ENCODE measurements at places on chromosomes 5 and 9. TPM values are rescaled to one million over a fixed set of nuclear protein-coding genes. Genes with fewer than 3 reads are reported as not detected.

Gene QRFP
- total RNA-seq, result not detected

Gene PCDHA2
- total RNA-seq, result not detected

Gene SPINK6
- not detected for total RNA-seq

- no peaks in the 10 kb centered on the region for H3K4me1 ChIP-seq
- no peaks in the 10 kb centered on the region for H3K27me3 ChIP-seq
- H3K36me3 ChIP-seq, result no peaks in the 10 kb centered on the region
Observed at GRCh38 chr9:12972608-12973589, 198.1 kb downstream of the LURAP1L start.

DNA sequence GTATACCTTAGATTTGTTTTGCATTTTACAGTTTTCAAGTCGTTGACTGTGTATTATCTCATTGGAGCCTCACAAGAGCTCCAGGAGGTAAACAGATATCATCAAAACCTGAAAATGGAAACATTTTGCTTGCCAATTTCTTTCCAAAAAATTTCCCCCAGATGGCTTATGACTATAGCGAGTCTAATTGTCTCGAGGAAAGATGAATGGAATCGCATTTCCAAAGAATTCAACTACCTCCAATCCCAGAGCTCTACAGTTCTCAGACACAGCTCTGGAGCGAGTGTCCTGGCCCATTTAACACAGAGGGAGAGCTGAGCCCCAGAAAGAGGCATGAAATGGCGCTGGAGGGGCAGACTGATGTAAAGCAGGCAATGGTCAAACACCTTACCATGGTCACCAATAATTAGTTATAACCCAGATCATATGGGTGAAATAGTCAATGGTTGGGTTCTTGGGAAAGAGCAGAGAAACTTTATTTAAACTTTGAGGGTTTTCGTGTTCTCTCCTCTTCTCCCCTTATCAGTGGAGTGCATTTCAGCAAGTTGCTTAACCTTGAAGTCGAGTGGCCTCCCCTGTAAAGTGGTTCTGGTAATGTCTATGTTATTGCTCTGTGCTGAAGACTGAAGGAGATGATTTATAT is 168.2 kb downstream of the ZDHHC21 start:
- H3K27ac ChIP-seq, result no peak overlapping the region
- no peaks in the 10 kb centered on the region for H3K4me1 ChIP-seq
- no peak for DNase-seq
- H3K27me3 ChIP-seq, result peaks cover 4% of the 10 kb centered on the region
- no peaks in the 10 kb centered on the region for H3K36me3 ChIP-seq

DNA sequence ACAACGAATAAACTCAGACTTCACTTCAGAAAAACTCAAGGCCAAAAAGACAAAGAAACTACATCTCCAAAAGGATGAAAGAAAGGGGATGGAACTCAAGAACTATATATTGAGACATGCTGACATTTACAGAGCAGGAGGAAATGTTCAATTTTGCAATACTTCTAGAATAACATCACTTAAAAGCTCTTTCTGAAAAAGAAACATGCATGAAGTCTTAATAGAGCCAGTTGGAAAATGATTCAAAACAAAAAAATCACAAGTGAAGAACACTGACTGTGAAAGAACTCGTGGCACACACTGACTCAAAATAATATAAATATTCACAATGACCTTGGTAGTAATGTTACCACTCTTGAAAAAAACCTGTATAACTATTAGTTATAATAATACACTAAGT is 267.8 kb upstream of the NREP start:
- peaks cover 5% of the 10 kb centered on the region for H3K27me3 ChIP-seq
- no peak overlapping the region for H3K4me3 ChIP-seq
- H3K4me1 ChIP-seq, result no peaks in the 10 kb centered on the region
- H3K36me3 ChIP-seq, result no peaks in the 10 kb centered on the region

GRCh38 chr5:91174396-91174795 is 208.7 kb downstream of the ARRDC3 start:
- H3K4me1 ChIP-seq, result peaks cover 21% of the 10 kb centered on the region
- H3K4me3 ChIP-seq, result no peak overlapping the region
- H3K36me3 ChIP-seq, result no peaks in the 10 kb centered on the region
- peaks cover 3% of the 10 kb centered on the region for H3K27me3 ChIP-seq
- no peak for DNase-seq

DNA sequence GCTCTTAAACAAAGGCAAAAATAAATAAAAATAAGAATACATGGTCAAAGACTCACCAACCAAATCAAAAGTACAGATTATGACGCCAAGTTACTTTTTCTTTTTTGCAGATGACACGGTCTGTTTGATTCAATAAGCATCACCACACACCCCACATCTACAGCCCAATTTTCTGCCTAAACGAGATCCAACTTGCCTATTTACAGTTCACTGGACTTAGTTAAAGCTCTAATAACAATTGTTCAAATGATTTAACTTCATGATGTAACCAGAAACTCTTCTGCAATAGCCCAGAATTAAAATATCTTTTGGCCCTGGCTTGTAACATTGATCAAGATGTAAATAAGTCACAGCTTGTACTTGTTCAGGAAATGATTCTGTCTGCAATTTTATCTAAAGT is 590.3 kb upstream of the C9orf72 start:
- no peaks in the 10 kb centered on the region for H3K36me3 ChIP-seq
- H3K4me3 ChIP-seq, result no peak overlapping the region
- no peak for DNase-seq
- H3K27me3 ChIP-seq, result no peaks in the 10 kb centered on the region
- H3K4me1 ChIP-seq, result no peaks in the 10 kb centered on the region

DNA sequence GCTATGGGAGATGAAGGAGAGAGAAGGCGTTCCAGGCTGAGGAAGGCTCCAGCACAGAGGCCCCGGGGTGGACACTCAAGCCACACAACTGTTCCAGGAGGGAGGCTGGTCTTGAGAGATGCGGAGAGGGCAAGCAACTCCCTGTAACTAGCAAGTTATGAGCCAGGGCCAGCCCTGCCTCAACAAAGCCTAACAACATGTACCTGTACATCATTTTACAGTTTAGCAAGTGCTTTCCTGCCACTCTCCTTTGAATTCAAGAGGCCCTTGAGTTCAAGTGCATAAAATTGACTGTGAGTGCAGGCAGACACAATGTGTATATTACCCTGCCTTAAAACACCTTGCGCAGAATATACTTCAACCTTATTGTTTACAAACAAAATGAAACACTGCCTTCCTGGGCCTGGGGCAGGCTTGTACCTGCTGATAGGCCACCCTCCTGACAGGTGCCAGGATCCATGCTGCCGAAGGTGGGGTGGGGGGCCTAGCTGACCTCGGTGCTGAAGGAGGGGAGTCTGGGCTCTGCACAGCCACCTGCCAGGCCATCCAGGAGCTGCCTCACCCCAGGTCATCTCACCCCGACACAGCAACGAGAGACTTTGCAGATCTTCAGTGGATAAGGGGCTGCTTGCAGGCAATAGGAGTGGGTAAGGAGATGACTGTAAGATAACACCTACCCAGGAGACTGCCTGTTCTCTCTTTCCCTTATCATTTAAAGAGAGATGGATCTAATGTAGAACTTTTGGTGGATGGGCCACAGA is 80.0 kb downstream of the PPARGC1B start:
- no peaks in the 10 kb centered on the region for H3K4me1 ChIP-seq
- no peaks in the 10 kb centered on the region for H3K36me3 ChIP-seq
- no peaks in the 10 kb centered on the region for H3K27me3 ChIP-seq
- DNase-seq, result no peak

GRCh38 chr5:162429142-162429541 is 361.6 kb downstream of the GABRG2 start:
- no peak overlapping the region for H3K4me3 ChIP-seq
- H3K36me3 ChIP-seq, result no peaks in the 10 kb centered on the region
- H3K27me3 ChIP-seq, result no peaks in the 10 kb centered on the region
- no peaks in the 10 kb centered on the region for H3K4me1 ChIP-seq
- no peak for DNase-seq

GRCh38 chr5:150576449-150576949 is 64.0 kb upstream of the SYNPO start:
- no peaks in the 10 kb centered on the region for H3K36me3 ChIP-seq
- H3K4me1 ChIP-seq, result no peaks in the 10 kb centered on the region
- H3K27ac ChIP-seq, result no peak overlapping the region
- no peaks in the 10 kb centered on the region for H3K27me3 ChIP-seq
- DNase-seq, result no peak

DNA sequence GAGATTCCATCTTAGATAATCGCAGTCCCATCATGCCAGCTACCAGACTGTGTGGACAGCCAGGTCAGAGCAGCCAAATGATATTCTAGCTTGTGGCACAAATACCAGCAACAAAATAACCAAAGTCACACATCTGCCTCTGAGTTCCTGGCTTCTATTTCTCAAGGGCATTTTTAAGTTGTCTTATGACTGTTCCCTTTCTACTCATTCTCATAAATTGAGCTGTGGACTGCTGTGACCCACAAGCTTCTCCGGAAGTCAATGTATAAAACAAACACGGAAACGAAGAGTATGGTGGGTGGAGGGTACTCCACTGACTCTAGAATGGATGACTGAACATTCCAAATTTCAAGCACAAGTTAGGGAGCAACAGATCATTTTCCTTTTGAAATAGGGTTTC is 43.9 kb downstream of the PDCD1LG2 start:
- H3K27ac ChIP-seq, result no peak overlapping the region
- peaks cover 2% of the 10 kb centered on the region for H3K36me3 ChIP-seq
- DNase-seq, result no peak
- peaks cover 23% of the 10 kb centered on the region for H3K4me1 ChIP-seq
- H3K4me3 ChIP-seq, result no peak overlapping the region
